ENCODE measurements at places on chromosomes 16 and 17.

DNA sequence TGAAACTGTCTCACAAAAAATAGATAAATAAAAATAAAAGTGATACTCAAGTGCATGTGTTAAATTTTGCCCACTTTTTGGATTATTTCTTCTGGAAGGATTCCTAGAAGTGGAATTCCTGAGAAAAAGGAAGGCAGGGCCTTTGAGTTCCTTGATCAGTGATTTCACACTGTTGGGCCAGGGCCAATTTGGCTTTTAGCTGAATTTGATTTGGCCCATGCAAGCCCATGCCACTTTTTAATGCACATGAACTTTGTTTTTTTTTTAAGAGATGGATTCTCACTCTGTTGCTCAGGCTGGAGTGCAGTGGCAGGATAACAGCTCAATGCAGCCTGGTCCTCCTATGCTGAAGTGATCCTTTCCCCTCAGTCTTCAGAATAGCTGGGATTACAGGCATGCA lies 96.3 kb downstream of the TNFRSF13B start:
- no peak for DNase-seq

GRCh38 chr17:76848670-76849069 lies 19.5 kb upstream of the MGAT5B start:
- DNase-seq = no peak

GRCh38 chr16:87575027-87575804 lies 27.1 kb upstream of the JPH3 start:
- DNase-seq = no peak

GRCh38 chr17:34384822-34385605 lies 22.0 kb upstream of the CCL1 start:
- no peak for DNase-seq

DNA sequence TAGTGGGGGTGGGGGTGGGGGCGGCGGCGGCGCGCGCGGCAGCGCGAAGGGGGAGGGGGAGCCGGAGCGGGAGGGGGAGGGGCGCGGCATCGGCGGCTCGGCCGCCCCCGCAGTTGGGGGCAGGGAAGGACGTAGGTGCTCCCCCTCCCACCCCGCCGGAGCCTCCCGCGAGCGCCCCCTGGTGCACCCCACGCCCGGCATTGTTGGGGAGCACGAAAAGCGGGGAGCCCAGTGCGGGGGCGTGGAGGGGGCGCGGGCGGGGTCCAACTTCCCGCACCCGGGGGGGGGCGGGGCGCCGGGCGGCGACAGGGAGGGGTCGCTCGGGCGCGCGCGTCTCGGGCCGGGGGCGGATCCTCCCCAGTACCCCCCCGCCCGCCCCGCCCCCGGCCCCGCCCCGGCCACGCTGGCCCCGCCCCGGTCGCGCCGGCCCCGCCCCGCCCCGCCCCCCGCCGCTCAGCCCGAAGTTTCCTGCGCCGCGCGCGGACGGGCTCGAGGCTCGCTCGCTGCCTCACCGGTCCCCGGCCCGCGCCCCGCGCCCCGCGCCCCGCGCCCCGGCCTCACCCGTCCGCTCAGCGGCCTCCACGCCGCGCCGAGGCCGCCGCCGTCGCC lies at the start of gene CACNA1H:
TSS of gene CACNA1H (plus strand) at position 456 of the 609 bp plus-strand sequence. CDS start 632 bp downstream, outside the sequence.
- DNase-seq = no peak

DNA sequence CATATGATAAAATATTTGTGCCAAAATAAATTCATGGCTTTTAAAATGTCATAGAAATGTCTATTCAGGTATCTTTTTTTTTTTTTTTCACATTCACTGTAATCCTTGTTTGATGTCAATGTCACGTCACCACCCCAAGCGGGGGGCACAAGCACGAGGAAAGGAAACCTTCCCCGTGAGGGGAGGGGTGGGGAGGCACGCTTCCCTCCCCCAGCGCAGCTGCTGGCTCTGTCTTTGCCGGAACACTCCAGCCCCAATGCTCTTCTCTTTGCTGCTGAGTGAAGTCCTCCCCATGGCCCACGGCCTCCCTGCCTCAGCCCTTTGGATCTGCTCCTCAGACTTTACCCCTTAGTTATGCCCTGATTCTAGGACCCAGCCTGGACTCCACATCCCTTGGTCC lies 1.5 kb downstream of the SLC35G3 start:
- DNase-seq = no peak
